MCF 10A (cell line): ENCODE measurements at places on chromosomes 11 and 22. TPM values are rescaled to one million over a fixed set of nuclear protein-coding genes. Genes with fewer than 3 reads are reported as not detected.

DNA sequence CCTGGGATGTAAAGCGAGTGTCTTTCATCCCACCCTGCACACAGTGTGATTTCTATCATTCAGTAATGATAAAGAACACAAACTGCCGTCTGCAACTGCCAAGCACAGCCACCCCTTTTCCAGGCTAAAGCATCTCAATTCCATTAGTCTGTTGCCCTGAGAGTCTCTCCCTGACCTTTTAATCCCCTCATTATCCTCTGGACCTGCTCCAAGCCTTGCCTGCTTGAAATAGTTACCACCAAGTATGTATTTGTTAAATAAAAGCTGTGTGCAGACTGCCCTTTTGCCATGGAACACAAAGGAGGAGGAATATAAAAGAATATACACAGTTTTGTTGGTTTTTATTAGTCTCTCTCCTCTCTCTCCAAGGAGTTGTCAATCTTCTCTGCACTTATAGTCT lies 13.0 kb downstream of the GRAP2 start:
- no peak for DNase-seq

GRCh38 chr22:38972558-38972957 lies 9.6 kb upstream of the APOBEC3B start:
- no peak for DNase-seq

DNA sequence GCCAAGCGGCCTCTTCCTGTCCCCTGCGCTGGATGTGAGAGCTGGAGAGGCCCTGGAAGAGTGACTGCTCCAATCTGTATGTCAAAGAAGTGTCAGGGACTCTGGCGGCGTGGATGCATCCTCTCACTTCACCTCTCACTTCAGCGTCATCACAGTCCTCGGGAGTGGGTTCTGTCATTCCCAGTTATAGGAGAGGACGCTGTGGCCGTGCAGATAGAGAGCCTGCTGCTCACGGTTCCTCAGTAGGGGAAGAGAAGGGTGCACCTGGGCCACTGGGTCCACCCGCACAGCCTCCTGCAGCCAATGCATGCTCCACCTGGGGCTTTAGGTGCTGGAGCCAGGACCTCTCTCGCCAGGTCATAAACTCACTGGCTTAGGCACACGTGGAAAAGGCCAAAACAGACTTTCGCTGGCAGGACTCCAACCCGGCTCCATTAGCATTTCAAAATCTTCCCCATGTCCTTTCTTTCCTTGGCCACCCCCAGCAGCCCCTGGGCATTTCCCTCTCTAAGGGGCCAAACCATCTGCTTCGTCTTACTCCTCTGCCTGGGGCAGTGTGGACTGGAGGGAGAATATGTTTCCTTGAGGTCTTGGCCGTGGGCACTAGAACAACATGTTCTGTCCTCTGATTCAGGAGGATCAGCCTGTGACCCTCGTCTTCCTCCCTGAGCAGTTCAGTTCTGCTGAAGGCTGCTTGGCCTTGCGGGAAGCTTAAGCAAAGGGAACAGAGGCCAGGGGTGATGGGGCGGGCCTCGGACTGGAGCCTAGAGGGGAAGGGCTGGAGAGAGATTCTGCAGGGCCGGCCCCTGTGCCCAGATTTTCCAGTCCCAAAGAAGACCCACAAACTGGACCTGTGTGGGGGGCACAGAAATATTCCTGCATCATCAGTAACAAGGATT lies 57.8 kb downstream of the ST14 start:
- no peak for DNase-seq

- no peak for DNase-seq
These were observed 2.0 kb upstream of the KDELR3 start for GRCh38 chr22:38465673-38466490.

DNA sequence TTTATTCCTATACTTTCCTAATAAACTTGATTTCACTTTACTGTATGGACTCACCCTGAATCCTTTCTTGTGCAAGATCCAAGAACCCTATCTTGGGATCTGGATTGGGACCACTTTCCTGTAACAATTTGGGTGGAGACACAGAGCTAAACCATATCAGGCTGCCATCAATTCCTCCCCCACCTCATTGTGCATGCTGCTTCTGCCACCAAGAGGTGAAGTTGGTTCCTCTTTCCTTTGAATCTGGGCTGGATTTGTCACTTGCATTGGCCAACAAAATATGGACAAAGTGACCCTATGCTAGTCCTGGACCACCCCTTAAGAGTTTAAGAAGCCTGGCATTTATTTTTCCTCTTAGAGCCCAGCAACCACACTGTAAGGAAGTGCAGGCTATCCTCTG lies 39.4 kb upstream of the CEP295 start:
- peak; percentile 19 for DNase-seq

GRCh38 chr11:93560199-93560932 lies 17.2 kb upstream of the SMCO4 start:
- no peak for DNase-seq

- DNase-seq: no peak
These were observed 21.6 kb upstream of the NUP160 start for GRCh38 chr11:47869544-47870393.

DNA sequence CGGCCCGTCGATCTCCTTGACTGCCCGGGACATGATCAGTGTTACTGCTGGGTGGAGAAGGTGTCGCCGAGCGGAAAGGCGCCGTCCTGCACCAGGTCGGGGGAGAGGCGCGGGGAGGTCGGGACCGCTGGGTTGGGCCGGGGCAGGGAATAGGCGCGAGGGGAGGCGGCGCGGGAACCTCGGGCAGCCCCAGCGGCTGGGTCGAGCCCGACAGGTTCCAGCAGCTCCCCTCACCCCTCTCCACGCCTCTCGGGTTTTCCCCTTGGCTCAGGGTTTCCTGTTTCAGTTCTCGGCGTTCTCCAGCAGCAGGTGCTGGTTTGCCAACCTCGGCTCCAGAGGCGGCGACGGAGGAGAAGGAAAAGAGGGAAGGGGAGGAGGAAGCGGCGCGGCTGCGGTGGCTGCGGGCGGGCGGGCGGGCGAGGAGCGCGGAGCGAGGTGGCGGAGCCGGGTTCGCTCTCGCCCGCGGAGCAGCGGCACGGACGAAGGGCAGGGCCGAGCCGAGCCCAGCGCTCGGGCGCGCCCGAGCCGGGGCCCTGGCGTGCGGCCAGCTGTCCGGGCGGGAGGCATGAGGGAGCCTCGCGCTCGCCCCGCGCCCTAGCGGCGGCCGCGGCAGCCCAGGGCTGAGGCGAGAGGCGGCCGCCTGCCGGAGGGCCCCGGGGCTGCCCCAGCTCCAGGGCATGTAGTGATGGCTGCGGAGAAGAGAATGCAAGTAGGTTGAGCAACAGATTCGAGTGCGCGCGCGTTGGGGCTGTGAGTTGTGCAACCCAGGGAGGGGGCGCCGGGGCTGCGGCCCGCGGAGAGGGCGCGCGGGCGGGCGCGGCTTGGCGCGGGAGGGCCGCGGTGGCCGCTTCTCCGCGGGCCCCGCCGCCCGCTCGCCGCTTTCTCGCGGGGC lies at the start of gene ZC3H12C:
ZC3H12C (plus strand) TSS at position 878 of the 892 bp plus-strand sequence. CDS start 20 bp downstream, outside the sequence.
- peak; percentile 93 for DNase-seq

- peak; percentile 46 for DNase-seq
These were observed 54.2 kb downstream of the NAV2 start for GRCh38 chr11:19766810-19767209.

DNA sequence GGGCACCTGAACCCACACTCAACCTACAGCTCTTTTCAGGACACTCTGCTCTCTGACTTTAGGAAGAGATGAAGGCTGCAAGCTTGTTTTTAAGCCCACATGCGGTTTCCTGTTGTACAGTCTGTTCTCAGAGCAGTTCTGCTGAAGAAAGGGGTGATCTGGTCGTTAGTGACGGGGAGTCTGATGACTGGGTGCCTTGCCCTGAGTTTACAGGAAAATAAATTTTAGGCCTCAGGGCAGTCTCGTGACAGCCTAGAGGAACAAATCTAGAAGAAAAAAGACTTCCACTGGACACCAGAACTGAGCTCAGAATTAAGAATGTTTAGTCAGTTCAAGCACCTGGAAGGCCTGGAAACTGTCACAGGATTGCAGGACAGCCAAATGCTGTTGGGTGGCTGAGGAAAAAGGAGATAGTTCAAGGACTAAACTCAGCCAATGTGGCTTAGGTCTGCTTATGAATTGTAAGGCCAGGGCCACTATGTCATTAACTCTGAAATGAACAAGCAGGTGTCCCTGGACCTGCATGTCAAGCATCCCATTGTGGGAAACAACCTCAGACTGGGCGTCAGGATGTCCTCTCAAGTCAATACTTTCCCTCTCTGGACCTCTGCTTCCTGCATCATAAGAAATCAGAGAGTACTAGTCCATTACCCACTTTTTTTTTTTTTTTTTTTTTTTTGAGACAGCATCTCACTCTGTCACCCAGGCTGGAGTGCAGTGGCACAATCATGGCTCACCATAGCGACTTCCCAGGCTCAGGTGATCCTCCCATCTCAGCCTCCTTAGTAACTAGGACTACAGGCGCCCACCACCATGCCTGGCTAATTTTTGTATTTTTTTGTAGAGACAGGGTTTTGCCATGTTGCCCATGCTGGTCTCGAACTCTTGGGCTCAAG lies 5.7 kb downstream of the PIK3IP1 start:
- DNase-seq: no peak

GRCh38 chr22:33842006-33842354 lies 78.3 kb downstream of the LARGE1 start:
- DNase-seq: no peak

DNA sequence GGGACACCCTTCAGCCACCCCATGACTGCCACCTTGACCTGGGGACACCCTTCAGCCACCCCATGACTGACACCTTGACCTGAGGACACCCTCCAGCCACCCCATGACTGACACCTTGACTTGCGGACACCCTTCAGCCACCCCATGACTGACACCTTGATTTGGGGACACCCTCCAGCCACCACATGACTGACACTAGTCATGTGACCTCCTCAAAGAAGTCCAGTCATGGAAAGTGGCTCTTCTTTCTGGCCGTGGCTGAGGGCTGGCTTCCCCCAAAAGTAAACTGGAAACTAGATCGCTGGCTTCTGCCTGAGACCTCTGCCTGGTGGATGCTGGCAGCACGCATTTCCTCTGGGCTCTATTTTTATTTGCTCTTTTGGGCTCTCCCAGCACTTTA lies 28.4 kb downstream of the ARFGAP2 start:
- DNase-seq: no peak

DNA sequence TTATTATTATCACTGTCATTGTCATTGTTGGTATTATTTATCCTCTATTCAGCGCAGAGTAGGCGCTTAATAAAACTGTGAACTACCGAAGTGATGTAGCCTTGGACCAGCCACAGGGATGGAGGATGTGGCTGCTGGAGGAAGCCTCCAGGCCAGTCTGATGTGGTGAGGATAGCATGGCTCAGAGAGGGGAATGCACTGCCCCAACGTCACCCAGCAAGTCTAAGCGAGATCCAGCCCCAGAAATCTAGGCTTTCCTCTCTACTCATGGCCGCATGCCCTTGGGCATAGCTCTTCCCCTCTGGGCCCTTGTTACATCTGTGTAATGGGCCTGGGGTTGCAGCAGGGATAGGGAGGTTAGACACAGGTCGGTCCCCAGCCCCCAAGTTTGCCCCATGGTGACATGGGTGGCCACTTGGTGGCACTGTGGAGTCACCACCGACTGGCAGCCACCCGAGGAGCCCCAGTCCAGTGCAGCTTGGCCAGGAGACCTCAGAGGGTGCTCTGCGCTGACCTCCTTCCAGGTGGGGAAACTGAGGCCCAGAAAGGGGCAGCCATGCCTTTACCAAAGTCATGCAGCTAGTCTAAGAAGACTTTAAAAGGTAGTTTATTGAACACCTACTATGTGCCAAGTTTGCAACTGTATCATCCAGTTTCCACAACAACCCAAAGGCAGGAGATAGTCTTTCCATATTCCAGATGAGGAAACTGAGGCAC lies 395.7 kb downstream of the MN1 start:
- DNase-seq: peak; percentile 69

DNA sequence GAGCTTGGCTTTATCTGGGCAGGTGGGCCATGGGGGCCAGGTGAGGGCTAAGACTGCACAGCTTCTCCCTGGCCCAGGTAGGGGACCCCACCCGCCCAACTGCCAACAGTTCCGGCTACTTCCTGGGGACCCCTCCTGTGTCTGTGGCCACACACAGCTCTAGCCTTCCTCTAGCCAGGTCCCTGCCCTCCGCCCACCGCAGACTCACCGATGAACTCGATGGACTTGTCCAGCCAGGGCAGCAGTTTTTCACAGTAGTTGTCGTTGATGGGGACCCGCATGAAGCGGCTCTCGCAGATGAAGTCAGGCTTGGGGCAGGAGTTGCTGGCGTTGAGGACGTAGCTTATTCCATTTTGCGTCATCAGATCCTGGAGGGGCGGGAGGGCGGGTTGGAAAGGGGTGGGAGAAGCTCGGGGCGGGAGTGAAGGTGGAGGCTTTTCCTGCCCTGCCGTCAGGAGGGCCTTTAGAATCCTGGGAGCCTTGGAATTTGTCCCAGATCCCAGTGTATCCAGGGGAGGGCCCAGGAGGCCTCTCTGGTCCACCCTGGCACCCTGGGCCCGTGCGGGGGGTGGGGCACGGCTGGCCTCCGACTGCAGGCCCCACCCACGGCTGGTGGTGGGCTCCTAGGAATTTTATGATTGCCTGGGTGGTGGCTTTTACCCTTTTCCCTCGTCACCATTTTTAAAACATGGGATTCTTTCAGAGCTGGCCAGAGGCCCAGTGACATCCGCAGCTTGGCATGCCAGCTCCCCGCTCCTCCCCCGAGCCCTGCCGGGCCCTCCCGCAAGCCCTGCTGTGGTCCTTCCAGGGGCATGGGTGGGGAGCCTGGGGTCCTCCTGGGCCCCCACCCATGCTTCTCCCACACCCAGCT lies 13.9 kb downstream of the DUSP8 start:
- DNase-seq: peak; percentile 65

DNA sequence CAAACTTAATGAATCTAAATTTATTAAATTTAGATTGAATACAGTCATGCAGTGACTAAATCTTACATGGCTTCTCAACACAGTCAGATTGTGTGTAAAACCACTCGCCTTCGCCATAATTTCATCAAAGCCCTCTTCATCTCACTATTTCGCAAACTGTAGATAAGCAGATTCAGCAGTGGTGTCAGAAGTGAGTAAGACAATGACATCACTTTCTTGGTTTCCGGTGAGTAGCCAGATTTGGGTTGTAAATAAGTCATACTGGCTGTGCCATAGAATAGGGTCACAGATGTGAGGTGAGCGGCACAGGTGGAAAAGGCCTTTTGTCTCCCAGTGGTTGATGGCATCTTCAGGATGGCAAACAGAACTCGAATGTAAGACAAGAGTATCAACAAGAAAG lies 3.4 kb downstream of the OR10A6 start:
- peak; percentile 17 for DNase-seq

SMTNL1 gene
- total RNA-seq: not detected in 2 replicates

DCHS1 gene
- total RNA-seq: 0.19 and 0.27 TPM in 2 replicates

PHOX2A gene
- total RNA-seq: not detected in 2 replicates

TESMIN gene
- 6.8 and 9.7 TPM in 2 replicates for total RNA-seq

RIN1 gene
- 38.7 and 50.2 TPM in 2 replicates for total RNA-seq
